ENCODE measurements at places on chromosomes 1 and 21.

DNA sequence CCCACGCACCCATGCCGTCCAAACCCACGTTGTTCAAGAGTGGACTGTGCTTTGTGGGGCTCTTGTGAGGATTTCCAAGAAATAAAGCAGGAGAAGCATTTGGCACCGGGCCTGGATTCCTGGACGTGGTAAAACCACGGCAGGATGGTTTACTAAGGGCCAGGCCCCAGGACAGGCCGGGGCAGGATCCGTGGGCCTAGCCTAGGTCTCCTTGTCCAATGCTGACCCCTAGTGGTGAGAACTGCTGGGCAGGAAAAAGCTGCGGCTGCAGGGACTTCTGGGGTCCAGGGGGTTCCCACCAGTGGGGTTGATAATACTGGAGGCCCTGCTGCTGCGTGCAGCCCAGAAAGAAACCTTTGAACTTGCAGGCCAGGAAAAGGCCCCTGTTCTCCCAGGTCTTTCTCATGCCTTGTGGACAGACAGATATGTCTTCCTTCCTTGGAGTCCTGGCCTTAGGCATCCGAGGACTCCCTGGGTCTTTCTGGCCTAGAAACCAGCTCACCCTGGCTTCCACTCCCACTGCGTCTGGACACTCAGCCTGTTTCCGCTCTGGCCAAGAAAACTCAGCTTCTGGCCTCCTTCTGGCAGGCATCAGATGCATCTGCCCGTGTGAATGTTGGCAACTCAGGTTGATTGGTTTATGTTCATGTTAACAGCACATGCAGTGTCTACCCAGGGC, 106.9 kb upstream of the TMEM51 start:
- peak; percentile 18 for DNase-seq

GRCh38 chr21:36552434-36552785, 72.5 kb upstream of the CLDN14 start:
- no peak for DNase-seq

DNA sequence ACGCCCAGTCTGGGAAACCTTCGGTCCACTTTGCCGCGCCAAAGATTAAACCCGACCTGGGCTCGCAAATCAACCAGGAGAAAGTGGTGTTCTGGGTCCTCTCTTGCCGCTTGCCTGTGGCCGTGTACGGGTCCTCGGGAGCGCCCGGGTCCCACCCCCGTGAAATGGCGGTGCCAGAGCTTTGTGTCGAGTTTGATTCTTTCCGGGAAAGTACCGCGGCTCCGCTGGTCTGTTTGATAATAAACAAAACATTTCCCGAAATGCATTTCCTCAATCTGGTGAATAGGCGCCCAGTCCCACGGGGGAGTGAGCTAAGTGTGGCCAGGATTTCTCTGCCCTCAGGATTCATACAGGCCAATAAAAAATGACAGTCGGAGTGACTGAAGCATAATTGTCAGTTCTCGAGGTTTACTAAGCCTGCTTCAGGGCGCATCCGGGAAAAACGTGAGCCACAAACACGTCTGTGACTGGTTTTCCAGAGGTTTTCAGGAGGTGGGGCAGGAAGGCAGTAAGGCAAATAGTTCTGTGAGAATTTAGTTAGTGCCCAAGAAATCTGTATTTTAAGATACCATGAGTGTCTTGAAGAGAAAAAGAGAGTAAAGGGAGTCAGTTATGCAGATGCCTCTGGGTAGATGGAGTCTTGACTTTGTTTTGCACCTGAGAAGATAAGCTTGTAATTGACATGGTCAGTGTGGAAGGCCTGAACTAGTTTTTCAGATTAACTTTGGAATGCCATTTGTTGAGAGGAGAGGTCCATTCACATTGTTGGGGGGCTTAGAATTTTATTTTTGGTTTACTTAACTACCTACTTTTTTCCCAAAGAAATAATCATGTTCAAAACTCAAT, 675 bp downstream of the IFNAR1 start:
- DNase-seq = peak; percentile 29

GRCh38 chr1:33312413-33312749, 8.5 kb downstream of the A3GALT2 start:
- DNase-seq = no peak

All from stimulated activated CD8-positive, alpha-beta memory T cell treated with anti-CD3 and anti-CD28 coated beads, Interleukin-7, amount 100 ng/mL, for 48 hours (primary cell).